ENCODE measurements at places on chromosomes 7 and 10.

- DNase-seq = no peak
Measured at GRCh38 chr7:84204655-84205054, 10.1 kb upstream of the SEMA3A start.

- no peak for DNase-seq
Measured at GRCh38 chr10:17607060-17607459, 10.1 kb downstream of the HACD1 start.

- no peak for DNase-seq
Measured at GRCh38 chr10:110530131-110530831, 32.6 kb downstream of the DUSP5 start.

- DNase-seq = no peak
Measured at GRCh38 chr10:73894245-73894971, 16.5 kb upstream of the PLAU start.

Measured in AG04449 (cell line).